ENCODE measurements at places on chromosomes 6 and 20. TPM values are rescaled to one million over a fixed set of nuclear protein-coding genes. Genes with fewer than 3 reads are reported as not detected.

The HLA-DRA gene
- total RNA-seq = 94.0 TPM

The EFCAB8 gene
- total RNA-seq = not detected

The FKBP1C gene
- 0.24 TPM for total RNA-seq

The KHDC1 gene
- total RNA-seq = 1.1 TPM

The FNDC11 gene
- not detected for total RNA-seq

The EZR gene
- total RNA-seq = 141 TPM

The SYTL3 gene
- total RNA-seq = 5.7 TPM

The LY86 gene
- total RNA-seq = 1.9 TPM

The TNFRSF6B gene
- total RNA-seq = not detected

All from cardiac septum (tissue), 1 donor.